ENCODE measurements at places on chromosomes 7 and 10. TPM values are rescaled to one million over a fixed set of nuclear protein-coding genes. Genes with fewer than 3 reads are reported as not detected.

Gene INMT
- 0.34 TPM for total RNA-seq

DNA sequence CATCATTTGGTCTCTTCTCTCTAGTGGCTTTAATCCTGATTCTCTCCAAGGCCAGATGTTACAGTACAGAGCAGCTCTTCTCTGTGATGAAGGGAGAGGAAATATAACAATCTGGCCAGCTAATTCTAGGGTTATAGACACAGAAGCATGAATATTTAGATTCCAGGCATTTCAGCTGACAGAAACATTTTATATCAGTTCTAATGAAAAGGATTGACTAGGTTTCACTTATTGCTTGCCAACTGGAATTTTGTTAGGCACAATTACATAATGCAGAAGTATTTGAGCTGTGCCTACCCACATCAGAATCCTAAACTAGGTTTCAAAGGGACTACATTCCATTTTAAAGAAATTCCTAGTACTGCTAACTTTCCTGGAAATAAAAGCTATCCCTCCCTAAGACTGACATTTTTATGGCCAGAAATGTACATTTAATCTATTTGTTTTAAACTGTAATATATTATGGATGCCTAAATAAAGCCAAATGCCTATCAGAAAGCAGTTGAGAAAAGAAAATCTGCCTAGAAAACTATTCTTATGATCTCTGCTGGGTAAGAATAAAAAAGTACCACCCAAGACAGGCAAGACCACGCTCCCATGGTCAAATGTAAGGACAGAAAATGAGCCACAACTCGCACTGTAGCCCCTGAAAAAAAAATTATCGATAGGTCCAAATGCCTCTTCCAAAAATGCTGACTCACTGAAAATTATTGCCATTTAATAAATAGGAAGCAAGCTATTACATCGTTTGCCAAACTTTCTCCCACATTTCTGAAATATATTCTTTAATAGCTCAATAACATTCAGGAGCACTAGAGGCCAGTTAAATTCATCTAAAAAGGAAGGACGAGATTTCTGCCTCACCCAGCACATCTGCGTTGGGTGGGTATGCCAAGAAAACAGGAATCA lies 498.1 kb downstream of the KCNMA1 start:
- no peak overlapping the region for H3K27ac ChIP-seq
- no peaks in the 10 kb centered on the region for H3K27me3 ChIP-seq
- no peaks in the 10 kb centered on the region for H3K36me3 ChIP-seq
- H3K4me1 ChIP-seq, result peaks cover 6% of the 10 kb centered on the region

DNA sequence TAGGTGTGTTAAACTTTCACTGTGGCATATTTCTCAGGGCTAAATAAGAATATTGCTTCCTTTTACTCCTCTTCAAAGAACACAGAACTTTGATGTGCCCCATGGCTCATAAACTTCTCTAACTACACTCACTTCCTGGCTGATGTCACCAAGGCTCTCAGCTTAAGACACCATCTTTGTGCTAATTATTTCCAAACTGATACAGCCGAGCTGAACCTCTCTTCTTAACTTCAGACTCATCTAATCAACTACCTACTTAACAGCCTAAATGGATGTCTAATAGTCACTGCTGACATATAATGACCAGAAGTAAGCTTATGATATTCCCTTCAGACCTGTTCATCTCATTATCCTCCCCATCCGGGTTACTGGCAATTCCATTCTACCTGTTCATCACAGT lies 3.6 kb downstream of the C10orf67 start:
- no peak for DNase-seq
- H3K4me3 ChIP-seq, result peak overlapping the region; percentile 5
- no peaks in the 10 kb centered on the region for H3K36me3 ChIP-seq
- no peak overlapping the region for H3K27ac ChIP-seq

GRCh38 chr7:117126676-117127075 lies 173.4 kb downstream of the ST7 start:
- H3K4me3 ChIP-seq, result no peak overlapping the region
- no peak overlapping the region for H3K27ac ChIP-seq
- no peaks in the 10 kb centered on the region for H3K27me3 ChIP-seq
- H3K36me3 ChIP-seq, result no peaks in the 10 kb centered on the region
- DNase-seq, result no peak

DNA sequence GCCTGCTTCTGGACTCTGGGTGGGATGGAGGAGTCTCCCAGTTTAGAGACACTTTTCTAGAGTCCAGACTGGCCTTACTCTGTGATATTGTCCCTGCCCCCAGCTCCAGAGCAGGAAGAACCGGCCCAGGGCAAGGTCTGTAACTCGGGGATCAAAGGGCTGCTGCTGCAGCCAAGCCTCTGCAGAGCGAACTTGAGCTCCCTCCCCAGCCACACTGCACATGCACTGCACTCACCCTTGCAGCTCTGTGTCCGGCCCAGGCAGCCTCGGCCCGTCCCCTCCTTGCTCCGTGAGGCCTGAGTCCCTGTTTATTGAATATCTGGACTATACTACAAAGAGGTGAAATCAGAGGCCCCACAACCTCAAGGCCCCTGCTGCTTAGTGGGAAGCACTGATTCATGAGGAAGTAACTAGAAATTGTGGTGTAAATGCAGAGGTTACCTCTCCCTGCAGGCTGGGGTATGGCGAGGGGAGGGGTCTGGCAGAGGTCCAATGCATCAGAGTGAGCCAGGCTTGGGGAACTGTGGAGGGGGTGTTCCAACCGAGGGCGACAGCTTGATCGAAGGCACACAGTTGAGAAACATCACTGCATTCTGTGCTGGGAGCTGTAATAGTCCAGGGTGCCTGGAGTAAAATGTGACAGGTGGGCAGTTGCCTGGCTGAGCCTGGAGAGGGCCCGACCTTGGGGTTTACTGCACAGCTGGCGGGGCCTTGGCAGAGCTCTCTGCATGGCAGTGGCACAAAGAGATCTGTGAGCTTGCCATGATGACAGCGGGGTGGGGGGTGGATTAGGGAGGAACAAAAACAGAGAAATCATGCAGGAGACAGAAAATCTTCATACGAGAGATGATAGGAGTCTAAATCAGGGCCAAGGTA lies 49.1 kb downstream of the AOC1 start:
- peaks cover 26% of the 10 kb centered on the region for H3K4me1 ChIP-seq
- H3K4me3 ChIP-seq, result no peak overlapping the region
- no peak overlapping the region for H3K27ac ChIP-seq
- DNase-seq, result no peak

DNA sequence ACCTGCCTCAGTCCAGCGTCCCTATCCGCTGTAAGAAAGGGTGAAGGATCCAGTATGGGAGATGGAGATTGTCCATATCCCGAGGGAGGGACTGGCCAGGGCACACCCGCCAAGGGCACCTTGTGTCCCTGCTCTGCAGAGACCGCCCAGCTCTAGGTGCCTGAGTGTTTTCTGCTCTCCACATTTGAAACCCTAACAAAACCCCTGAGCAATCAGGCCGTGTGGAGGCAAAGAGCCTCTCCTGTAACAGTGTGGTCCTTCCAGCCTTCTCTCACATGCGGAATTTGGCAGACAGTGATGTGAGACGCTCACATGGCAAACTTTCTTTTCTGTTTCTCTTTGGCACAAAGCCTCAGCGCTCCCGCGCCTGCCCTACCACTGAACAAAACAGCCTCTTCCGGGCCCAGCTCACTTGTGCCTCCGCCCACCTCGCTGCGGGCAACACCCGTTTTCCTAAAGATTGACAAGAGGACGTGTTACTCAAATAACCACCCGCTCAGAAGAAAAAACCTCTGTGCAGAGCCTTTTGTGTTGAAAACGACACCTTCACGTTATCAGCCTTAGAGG lies 514.8 kb downstream of the DNAJB6 start:
- peak; percentile 65 for DNase-seq
- peak overlapping the region; percentile 61 for H3K4me3 ChIP-seq
- H3K27me3 ChIP-seq, result no peaks in the 10 kb centered on the region
- H3K4me1 ChIP-seq, result peaks cover 44% of the 10 kb centered on the region
- peak overlapping the region; percentile 91 for H3K27ac ChIP-seq
- no peaks in the 10 kb centered on the region for H3K36me3 ChIP-seq

- no peak overlapping the region for H3K4me3 ChIP-seq
- peak; percentile 66 for DNase-seq
- H3K27ac ChIP-seq, result no peak overlapping the region
- H3K27me3 ChIP-seq, result no peaks in the 10 kb centered on the region
Measured at GRCh38 chr10:118720685-118721538, 33.9 kb downstream of the CACUL1 start.

DNA sequence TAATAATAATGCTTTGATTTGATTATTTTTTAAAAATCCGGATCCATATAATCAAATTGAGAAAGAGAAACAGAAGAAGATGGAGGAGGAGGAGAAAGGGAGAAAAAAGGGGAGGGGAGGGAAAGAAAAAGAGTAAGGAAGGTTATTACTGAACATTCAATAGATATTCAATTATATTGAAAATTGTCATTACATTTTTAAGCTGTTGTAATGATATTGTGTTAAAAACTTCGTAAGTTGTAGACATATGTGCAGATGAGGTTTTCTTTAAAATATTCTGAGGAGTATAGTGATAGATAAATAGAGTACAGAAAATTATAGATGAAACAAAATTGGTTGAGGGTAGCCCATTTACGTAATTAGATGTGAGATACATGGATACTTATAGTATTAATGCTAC lies 933.0 kb upstream of the PHF14 start:
- no peaks in the 10 kb centered on the region for H3K36me3 ChIP-seq
- H3K4me1 ChIP-seq, result no peaks in the 10 kb centered on the region
- no peaks in the 10 kb centered on the region for H3K27me3 ChIP-seq
- no peak overlapping the region for H3K27ac ChIP-seq
- no peak for DNase-seq

GRCh38 chr7:103715376-103716120 lies 269.5 kb upstream of the SLC26A5 start:
- H3K36me3 ChIP-seq, result no peaks in the 10 kb centered on the region
- no peak for DNase-seq
- no peak overlapping the region for H3K4me3 ChIP-seq
- H3K4me1 ChIP-seq, result no peaks in the 10 kb centered on the region
- H3K27me3 ChIP-seq, result peaks cover 60% of the 10 kb centered on the region

All from neural crest cell (in vitro differentiated cells).